ENCODE measurements at places on chromosomes 16 and 17.

DNA sequence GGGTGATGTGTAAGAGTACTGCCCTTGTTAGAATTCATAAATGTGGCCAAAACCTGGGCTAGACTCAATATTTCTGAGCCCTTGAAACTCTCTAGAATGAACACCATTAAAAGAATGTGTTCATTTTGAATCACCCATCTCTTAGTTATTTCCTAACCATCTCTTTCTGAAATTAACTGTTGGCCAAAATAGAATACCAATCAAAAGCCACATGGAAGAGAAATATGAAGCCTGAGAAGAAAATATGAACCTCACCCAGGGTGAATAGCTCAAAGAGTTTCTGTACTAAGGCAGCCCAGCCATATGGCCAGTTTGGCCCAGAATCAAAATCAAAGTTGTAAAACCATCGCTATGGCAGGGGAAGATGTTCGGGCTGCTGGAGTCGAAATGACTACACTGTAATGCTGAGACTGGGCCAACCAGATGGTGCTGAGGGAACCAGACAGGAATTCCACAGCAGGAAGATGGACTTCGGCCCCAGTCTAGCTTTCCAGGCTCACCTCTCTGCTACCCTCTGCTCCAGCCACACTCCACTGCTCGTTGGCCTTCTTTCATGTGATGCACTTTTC, 154.3 kb upstream of the ZFHX3 start:
- DNase-seq = no peak

DNA sequence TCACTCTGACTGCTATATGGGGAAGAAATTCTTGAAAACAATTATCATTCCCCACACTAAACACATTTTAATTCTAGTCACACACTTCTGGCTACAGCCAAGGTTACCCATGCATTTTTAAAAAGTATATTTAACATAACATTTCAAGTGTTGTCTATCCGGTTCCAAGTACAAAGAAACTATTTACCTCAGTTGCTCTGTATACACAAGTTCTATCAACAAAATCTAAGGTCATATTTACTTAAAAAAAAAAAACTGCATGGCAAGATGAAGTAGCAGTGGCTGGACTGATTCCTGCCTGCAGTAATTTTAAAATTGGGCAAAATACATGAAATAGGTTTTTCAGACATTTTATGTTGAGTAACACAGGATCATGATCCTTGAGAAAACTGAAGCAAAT, 155.9 kb upstream of the TOM1L1 start:
- no peak for DNase-seq

- no peak for DNase-seq
Observed at GRCh38 chr16:65489531-65490023, 367.7 kb upstream of the CDH11 start.

- no peak for DNase-seq
Observed at GRCh38 chr17:51124640-51125503, 4.2 kb upstream of the SPAG9 start.

DNA sequence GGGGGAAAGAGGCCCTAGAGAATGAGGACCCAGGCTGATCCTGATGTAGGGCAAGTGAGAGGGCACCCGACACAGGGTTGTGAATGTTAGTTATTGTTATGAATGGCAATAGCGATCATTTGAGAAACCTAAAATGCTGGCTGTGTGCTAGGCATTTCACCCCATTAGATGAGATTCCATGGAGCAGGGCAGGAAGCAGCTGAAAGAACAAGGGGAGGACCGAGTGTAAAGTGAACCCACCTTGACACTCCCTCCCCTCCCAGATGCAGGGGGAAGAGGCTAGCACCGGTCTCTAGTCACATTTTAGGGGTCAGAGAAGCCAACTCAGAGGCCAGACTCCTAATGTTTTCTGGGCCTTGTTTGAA, 553 bp upstream of the CORO6 start:
- DNase-seq = no peak

DNA sequence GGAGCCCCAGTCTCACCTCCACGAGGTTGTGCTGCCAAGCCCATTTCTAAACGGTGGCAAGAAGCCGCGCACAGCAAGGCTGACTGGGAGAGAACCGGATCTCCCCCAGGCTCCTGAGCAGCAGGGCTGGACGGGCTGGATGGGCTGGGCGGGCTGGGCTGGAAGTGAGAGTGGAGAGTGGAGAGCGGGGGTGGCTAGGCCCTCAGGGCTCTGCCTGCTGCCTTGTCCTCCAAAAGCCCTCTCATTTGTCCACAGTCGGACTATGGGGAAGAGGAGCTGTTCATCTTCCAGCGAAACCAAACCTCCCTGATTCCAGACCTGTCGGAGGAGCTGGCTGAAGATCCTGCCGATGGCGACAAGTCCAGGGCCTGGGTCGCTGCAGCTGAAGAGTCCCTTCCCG, 3.2 kb downstream of the DNAAF8 start:
- no peak for DNase-seq

GRCh38 chr17:75380315-75380714, 25.2 kb downstream of the GRB2 start:
- DNase-seq = no peak

DNA sequence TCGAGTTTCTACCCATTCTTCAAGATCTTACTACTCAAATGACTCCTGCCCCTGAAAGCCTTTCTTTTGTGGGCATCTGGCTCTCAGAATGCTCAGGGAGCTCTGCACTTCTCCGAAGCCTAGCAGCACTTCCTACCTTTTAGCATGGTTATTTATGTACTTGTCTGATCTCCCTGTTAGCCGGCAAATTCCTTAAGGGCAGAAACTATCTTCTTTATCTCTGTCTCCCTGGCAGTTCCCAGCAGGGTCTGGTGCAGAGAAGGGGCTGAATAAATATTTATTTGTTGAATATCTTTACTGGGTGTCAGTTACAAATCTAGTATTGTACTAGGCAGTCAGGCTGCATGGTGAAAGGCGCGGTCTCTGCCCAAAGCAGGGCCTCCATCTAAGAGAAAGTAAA, 30.7 kb downstream of the TMEM132E start:
- no peak for DNase-seq

DNA sequence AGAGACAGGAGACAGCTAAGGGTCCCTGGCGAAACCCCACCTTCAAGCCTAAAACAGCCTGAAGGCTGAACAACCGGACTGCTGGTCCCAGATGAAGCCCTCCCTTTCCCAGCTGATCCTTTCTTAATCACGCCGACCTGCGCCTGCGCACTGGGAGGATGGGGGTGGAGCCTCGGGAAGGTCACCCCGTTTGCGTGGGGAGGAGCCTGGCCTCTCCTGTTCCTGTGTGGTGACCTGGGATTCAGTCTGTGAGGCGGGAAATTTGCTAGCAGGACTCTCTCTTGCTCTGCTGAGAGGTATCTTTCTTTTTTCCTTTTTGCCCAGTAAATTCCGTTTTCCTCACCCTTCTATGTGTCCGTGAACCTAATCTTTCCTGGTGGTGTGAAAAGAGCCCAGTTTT, 9.6 kb downstream of the FAM20A start:
- peak; percentile 57 for DNase-seq

- peak; percentile 31 for DNase-seq
Observed at GRCh38 chr16:65988024-65988595, 378.4 kb upstream of the CDH5 start.

GRCh38 chr16:52834736-52835465, 217.8 kb downstream of the CHD9NB start:
- DNase-seq = no peak

- no peak for DNase-seq
Observed at GRCh38 chr16:61929776-61930175, 106.5 kb downstream of the CDH8 start.

DNA sequence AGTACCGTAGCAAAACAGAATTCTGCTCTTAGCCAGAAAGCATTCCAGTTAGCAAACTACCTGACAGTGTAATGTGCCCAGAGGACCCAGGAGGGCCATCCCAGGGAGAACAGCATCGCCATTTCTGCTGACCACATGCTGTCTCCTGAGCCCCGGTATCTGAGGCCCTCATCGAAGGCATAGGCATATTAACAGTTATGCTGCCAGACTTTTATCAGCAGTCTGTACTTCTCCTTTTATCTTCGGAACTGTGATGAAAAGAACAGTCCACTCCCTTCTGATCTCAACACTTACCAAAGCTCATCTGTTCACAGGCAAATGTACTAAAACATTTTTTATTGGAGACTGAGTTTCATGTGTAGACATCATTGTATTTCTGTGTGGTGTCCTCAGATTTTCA, 236.4 kb downstream of the PRKCA start:
- DNase-seq = no peak

- no peak for DNase-seq
Observed at GRCh38 chr16:25897702-25898101, 205.9 kb downstream of the HS3ST4 start.

DNA sequence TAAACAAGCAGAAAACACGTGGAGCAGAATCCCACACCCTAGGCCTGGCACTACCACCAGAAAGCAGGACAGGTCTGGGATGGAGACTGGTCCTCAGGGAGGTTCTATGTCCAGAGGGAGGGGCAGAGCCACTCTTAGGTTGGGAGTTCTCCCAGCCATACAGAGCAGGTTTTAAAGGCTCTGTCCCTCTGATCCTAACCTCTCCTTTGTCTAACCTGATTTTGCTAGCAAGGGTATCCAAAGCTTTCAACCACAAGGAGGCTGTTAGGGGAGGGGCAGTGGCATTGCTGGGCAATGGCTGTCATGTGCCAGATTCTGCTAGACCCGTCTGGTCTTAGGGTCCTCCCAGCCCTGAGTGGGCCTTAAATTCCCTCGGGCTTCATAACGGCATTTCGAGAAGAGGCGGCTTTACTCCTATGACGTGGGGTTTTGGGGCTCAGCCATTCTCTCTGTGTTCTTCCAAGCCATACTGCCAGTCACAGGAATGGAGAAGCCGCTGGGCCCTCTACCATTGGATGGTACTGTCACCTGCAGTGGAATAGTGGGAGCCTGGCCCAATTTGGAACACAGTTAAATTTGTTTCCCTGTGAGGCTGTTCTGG, 5.7 kb downstream of the TPPP3 start:
- DNase-seq = no peak

GRCh38 chr17:21201298-21201595, 12.7 kb downstream of the TMEM11 start:
- DNase-seq = peak; percentile 54

DNA sequence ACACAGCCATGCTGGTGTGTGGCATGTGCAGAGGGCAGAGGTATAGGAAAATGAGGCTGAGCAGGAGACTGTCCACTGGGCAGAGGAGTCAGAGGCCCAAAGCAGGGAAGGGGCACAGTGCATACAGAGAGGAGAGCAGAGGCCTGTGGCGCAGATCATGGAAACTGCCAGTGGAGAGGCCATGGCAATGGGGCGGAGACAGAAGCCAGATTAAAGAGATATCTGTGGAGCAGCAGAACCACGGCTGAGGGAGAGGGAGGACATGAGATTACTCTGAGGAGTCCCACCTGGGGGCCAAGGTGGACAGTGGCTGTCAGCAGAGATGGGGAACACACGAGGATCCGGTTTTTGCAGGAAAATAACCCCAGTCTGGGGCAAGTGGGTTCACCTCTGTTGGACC, 43.3 kb downstream of the RANBP10 start:
- DNase-seq = no peak
